Stimulated activated CD4-positive, alpha-beta T cell treated with anti-CD3 and anti-CD28 coated beads, TNF-alpha, amount 100 ng/mL, for 4 hours (primary cell): ENCODE measurements at places on chromosomes 4 and X.

- DNase-seq = no peak
Observed at GRCh38 chrX:1422135-1422465, 30.2 kb upstream of the SLC25A6 start.

DNA sequence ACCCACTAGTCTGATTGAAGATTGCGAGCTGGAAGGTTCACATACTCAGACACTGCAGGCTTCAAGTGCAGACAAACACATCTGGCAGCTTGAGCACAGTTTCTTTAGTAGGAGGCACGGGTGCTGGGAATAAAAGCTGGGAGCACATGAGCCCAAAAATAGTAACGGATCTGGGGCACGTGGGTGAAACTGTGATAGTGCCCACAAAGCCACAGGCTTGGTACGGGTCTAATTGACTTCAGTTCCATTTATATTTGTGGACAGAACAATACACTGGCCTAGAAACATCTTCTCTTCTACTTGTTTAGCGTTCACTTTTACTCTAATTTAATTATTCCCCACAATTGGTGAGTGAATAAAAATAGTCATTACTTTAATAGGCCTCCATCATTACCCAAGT lies 2370.7 kb downstream of the PCDH7 start:
- DNase-seq = no peak

DNA sequence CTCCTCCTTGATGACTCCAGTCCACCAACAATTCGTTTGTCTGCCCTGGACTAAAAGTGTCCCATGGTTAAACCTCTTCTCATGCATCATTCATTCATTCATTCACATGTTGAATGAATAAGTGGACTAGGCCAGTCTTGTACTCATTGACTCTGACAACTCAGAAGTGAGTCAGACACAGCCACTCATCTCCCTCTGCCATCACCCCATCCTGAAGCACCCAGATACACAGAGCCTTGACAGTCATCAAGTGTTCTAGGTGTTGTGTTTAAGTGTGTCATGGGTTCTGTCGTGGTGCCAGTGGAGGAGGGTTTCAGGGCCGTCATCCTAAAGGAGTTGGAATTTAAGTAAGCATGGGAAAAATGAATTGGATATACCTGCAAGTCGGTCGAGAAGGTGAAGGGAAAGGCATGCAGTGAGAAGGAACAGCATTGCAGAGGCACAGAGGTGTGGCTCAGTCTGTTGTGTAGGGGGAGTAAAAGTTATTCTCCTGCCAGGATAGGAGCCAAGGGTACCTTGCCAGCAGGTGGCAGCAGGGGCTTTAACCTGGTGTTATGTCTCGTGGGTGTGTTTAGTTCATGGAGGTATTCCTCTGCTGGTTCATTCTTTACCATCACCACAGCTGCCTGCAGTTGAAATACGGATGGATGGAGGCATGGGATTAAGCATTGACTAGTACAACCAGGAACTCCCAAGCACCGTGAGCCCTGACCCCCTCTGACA lies 18.3 kb downstream of the MAGED2 start:
- no peak for DNase-seq

GRCh38 chrX:26925088-26925487 lies 538.1 kb downstream of the PPP4R3C start:
- no peak for DNase-seq

- DNase-seq = no peak
Observed at GRCh38 chrX:136850441-136851175, 29.9 kb downstream of the RBMX start.

- DNase-seq = no peak
Observed at GRCh38 chr4:48863728-48864127, 32.8 kb downstream of the OCIAD1 start.

DNA sequence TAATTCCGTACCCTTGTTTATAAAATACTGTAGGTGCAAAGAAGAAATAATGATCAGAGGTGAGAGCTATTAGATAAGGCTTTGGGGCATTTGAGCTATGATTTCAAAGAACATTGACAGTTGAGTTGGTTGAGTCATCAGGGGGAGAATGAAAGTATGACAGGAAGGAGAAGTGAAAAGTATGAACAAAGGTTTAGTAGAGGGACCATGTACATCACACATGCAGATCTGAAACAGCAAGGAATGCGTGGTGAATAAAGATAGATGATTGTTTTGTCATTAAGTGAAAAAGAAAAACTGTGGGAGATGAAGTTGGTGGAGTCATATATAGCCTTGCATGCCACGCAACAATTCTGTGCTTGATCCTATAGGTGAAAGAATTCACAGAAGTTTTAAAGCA lies 163.1 kb downstream of the ARAP2 start:
- no peak for DNase-seq

- peak; percentile 28 for DNase-seq
Observed at GRCh38 chr4:11471618-11472017, 42.9 kb upstream of the HS3ST1 start.

DNA sequence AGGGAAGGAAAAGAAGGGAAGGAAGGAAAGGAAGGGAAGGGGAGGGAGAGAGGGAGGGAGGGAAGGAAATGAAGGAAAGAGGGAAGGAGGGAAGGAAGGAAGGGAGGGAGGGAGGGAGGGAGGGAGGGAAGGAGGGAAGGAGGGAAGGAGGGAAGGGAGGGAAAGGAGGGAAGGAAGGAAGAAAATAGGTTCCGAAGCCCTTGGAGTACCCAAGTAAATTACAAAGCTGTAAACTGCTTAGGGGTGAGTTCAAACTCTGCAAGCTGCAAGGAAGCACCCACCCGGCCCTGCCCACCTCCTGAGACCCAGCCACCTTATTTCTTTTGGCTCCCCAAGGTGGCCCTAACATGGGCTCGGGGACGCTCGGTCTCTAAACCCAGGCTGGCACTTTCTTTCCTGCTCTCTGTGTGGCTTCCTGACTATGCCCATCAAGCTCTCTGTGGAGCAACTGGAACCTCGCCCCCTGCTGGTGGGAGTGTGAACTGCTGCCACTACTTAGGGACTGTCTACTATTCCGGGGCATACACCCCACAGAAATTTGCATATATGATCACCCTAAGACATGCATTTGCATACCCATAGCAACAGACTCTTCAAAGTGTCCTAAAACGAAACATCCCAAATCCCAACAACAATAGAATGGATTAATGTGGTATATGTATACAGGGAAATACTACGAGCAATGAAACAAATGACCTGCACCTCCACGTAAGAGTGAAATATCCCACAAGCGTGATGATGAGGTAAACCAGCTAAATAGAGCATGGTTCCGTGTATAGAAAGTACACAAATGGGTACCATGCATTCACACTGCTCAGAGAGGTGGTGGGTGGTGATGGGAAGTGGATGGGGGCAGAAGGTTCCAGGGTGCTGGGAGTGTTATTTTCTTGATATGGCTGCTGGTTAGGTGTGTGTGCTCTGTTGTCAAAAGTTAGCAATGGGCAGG lies 151.7 kb upstream of the TBL1X start:
- peak; percentile 58 for DNase-seq

- no peak for DNase-seq
Observed at GRCh38 chrX:153504445-153505016, 9.8 kb downstream of the BGN start.

GRCh38 chrX:51837921-51838320 lies 55.5 kb upstream of the MAGED1 start:
- DNase-seq = no peak

DNA sequence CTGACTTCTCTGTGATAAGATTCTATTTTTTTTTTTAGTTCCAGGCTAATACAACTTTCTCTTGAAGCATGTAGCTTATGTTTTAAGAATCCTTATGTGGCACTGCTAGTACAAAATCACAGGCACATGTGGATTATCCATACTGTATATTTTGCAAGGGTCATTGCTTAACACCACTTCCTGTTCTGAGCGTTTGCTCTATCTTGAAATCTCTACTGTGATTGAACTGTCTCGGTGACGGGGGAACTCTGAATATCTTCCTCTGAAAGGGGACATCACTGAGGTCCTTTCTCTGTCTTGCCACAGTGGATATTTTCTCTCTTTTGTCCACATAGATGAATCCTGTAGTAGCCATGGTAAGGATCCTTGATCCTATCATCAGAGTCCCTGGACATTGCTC lies 2.1 kb upstream of the WFS1 start:
- no peak for DNase-seq

DNA sequence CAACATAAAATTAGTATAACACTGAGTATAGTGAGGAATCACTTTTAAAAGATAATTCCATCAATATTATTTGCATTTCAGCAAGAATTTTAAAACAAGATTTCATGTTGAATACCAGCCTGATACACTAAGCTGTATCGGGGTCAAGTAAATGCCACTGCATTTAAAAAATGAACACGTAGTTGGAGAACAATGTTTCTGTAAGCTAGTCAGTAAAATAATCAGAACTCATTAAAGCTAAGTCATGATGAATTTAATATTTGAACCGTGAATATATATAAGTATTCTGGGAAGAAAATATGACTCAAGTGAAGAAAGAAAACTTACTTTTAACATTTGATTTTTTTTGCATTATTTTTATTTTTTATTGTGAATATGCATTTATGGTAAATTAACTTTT lies 611.0 kb upstream of the PABPC4L start:
- no peak for DNase-seq
